ENCODE measurements at places on chromosomes 3 and 15.

GRCh38 chr3:20849975-20850374 lies 664.0 kb upstream of the SGO1 start:
- no peak for DNase-seq

DNA sequence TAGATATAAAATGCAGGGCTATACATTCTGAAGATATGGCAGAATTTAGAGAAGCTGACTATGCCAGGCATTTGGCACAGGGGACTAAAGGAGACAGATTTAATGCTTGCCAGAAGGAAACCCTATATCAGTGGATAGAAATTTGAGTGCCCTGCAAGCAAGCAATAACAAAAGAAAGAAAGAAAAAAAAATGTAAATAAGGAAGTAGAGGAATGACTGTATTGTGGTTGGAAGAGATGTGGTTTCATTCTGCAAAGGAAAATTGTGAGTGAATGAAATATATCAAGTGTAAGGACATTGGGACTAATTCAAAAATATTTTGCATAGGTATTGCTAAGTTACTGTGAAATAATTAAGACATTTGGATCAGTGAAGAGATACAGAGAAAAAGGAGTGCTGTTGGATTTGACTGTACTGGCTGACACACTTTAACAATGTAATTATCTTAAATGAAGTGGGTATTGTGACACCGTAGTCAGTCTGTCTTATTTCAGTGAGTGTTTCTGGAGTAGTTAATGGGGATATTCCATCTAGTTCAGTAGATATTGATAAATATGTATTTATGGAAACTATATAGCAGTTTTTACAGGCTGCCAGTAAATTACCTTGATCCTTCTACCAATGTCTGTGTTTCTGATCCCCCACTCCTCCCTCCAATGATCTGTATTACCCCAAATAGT lies 418.2 kb downstream of the CNTN4 start:
- DNase-seq = no peak

DNA sequence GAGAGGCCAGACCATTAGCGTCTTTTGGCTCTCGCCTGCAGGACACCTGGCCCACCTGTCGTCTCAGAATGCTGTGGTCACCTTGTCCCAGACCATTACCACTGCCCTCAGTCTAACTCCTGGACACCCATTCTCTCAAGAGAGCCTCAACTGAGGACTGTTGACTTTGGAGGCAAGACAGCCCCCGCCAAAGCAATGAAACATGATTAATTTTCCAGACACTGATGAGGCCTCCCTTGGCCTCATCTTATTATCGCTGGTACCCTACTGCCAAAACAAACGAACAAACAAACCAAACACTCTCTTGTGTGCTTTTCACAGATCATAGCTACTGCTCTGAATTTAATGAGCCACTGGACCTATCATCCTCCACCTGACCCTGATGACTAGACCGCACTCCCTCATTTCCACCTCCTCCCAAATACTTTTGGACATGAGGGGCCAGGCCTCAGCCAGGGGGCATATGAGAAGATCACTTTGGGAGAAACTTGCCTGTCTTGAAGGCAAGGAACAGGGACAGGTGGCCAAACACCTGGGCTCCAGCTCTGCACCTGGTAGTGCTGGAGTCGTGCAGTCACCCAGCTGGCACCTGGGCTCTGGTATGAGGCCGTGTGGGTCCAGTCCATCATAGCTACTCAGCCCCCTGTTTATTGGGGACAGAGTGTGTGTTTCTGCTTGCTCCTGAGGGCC lies 27.6 kb downstream of the ALS2CL start:
- DNase-seq = no peak

GRCh38 chr3:112966633-112967032 lies 8.3 kb downstream of the CD200R1 start:
- no peak for DNase-seq

GRCh38 chr3:195007766-195008165 lies 263.2 kb downstream of the XXYLT1 start:
- DNase-seq = no peak

GRCh38 chr3:107959550-107960154 lies 131.2 kb downstream of the CD47 start:
- DNase-seq = no peak

DNA sequence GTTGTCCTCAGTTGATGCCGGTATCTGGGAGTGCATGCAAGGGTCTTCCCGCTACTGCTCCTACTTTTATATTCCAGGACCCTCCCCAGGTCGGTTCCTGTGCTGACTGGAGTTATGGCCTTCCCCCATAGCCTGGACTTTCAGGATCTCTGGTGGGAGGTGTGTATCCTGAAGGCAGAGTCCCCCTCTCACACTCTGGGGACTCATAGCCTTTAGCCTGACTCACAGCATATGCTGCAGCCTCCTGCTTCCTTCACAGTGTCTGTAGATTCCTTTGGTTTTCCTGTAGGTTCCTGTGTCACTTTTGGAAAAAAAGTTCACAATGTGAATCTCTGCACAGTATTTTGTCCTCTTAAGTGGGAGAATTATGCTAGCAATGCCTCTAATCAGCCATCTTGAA lies 180.6 kb upstream of the RBMS3 start:
- DNase-seq = no peak

DNA sequence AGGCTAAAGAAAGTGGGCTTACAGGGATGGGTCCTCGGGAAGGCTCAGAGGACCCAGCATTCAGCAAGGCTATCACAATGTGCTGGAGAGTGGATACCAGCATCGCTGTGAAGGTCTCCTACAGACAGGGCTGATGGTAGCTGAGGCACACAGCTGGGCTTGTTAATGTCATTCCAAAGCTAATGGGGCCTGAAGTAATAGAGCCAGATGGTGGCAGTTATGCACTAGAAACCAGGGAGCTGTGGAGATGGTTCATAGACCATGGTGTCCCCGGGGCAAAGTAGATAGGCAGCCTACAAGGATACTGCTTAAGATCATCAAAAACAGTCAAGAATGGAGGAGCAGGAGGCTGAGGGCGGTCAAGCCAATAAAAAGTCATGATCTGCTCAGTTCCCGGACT lies 24.8 kb upstream of the BOC start:
- no peak for DNase-seq

DNA sequence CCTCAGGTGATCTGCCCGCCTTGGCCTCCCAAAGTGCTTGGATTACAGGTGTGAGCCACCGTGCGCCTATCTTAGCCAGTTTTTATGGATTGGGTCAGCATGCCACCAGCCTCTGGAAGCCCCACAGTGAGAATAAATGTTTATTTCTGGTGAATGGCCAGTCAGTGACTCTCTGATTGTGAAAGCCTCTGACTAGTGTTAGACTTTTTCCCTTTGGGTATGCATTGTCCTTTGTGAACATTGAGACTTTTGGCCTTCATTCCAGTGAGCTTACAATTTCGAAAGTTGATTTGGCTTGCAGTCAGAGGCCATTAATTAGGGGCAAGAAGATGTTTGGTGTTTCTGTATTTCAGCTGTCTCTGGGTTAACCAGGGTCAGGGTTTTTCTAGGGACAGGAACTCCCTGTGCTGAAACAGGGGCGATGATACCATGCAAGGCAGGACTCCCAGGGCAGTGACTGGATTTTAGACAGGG lies 274.5 kb upstream of the C2CD4B start:
- no peak for DNase-seq
